ENCODE measurements at places on chromosomes 7 and 10.

DNA sequence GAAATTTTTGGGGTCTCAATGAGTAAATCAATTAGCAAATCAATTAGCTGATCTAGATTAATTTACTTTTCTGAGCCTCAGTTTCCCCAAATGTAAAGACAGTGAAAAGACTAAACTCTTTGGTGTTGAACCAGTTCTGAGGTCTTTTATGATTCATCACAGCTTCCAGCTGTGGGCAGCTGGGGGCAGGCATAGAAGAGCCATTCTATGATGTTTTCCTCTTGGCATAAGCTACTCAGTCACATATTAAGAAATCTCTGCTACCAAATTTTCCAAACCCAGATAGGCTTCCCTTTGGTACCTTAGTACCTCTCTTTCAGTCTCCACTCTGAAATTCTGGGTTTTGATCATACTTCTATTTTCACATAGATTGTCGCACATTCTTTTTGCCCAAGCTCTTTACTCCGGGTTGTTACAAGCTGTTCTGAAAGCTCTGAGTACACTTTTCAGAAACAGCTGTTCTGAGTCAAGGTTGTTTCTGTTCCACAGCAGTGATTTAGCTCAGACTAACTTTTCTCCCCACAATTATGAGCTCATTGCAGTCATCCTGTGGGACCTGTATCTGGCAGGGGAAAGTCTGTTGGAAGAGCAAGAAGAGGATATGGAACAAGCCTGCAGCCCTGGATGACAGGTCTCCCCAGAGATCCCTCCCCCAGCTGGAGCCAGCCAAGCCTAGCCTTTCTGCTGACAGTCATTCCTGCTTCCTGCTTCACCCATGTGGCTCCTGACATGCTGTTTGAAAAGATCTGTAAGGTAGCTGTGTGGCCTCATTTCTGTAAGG is 599.6 kb upstream of the GHITM start:
- DNase-seq = no peak
- no peaks in the 10 kb centered on the region for H3K36me3 ChIP-seq
- no peaks in the 10 kb centered on the region for H3K4me1 ChIP-seq
- H3K27ac ChIP-seq = no peak overlapping the region

DNA sequence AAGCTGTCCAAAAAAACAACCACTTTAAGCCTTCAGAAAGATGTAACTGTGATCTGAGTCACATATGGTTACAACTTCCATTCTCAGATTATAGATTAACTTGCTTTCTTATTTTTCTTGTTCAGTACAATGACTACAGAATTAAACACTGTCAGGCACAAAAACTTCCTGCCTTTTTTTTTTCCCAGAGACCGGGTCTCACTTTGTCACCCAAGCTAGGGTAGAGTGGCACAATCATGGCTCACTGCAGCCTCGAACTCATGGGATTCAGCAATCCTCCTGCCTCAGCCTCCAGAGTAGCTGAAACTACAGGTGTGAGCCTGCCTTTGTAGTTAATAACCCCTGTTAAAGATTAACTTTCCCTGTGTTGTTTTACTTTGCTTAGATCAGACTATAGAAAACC is 163.2 kb downstream of the AVL9 start:
- no peak overlapping the region for H3K27ac ChIP-seq
- H3K36me3 ChIP-seq = no peaks in the 10 kb centered on the region
- no peaks in the 10 kb centered on the region for H3K4me1 ChIP-seq
- no peak overlapping the region for H3K4me3 ChIP-seq
- no peaks in the 10 kb centered on the region for H3K27me3 ChIP-seq

- DNase-seq = no peak
- H3K4me3 ChIP-seq = no peak overlapping the region
- no peak overlapping the region for H3K27ac ChIP-seq
- H3K4me1 ChIP-seq = peaks cover 5% of the 10 kb centered on the region
- H3K27me3 ChIP-seq = no peaks in the 10 kb centered on the region
- H3K36me3 ChIP-seq = no peaks in the 10 kb centered on the region
These were observed 28.2 kb upstream of the ASL start for GRCh38 chr7:66047426-66047825.

DNA sequence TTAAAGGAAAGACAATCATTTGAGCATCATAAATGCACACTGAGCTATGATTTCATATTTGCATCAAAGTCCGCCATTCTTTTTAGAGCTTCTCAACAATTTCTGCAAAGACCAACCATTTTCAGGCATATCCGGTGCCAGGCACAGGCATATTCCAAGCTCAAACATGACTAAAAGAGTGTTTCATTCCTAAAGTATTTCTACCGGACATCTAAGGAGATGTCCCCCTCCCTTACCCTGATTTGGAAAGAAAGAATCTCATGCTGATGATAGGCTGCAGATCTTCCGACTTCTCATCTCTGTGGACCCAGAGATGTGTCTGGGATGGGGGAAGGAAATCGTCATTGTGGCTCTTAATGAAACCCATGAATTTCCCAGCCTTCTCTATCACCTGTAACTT is 600.5 kb upstream of the MGMT start:
- H3K27ac ChIP-seq = no peak overlapping the region
- DNase-seq = no peak
- H3K4me1 ChIP-seq = no peaks in the 10 kb centered on the region
- H3K4me3 ChIP-seq = no peak overlapping the region
- no peaks in the 10 kb centered on the region for H3K36me3 ChIP-seq
- H3K27me3 ChIP-seq = no peaks in the 10 kb centered on the region

- H3K27me3 ChIP-seq = no peaks in the 10 kb centered on the region
- no peak overlapping the region for H3K4me3 ChIP-seq
- H3K4me1 ChIP-seq = no peaks in the 10 kb centered on the region
These were observed 406.2 kb upstream of the LRRTM3 start for GRCh38 chr10:66519616-66520015.

DNA sequence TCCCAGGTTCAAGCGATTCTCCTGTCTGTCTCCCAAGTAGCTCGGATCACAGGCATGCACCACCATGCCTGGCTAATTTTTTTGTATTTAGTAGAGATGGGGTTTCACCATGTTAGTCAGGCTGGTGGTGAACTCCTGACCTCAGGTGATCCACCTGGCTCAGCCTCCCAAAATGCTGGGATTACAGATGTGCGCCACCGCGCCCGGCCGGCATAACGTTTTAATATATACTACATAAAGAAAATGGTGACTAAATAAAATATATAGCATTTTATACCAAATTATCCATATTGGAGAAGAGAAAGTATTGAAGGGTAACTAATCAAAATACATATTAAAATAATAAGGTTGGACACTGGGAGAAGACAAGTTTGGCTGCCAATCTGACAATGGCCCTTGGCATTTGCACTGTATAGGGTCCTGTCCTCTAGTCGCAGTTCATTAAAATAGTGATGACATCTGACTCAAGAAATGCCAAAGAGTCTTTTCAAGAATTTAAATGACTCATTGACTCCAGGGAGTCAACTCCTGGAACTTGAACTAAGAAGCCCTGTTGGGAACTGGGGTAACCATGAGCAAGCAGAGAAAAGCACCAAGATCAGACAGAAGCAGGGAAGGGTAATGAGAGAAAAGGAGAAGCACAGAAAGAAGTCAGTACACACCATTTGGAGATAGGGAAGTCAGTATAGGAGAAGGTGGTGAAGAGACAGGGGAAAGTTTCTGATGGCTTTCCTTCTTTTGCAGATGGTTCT is 91.1 kb downstream of the CH25H start:
- H3K4me1 ChIP-seq = no peaks in the 10 kb centered on the region
- no peaks in the 10 kb centered on the region for H3K36me3 ChIP-seq
- DNase-seq = no peak
- no peak overlapping the region for H3K4me3 ChIP-seq
- no peaks in the 10 kb centered on the region for H3K27me3 ChIP-seq

Data from esophagus squamous epithelium (tissue), 5 donors.